ENCODE measurements at places on chromosomes 5 and 9.
A peak's percentile ranks its signal among the peaks of the same experiment; 100 is the strongest.

- DNase-seq = no peak
Measured at GRCh38 chr9:124693403-124693802, 77.7 kb downstream of the NR6A1 start.

GRCh38 chr5:106093134-106093533 is 1577.6 kb downstream of the EFNA5 start:
- no peak for DNase-seq

DNA sequence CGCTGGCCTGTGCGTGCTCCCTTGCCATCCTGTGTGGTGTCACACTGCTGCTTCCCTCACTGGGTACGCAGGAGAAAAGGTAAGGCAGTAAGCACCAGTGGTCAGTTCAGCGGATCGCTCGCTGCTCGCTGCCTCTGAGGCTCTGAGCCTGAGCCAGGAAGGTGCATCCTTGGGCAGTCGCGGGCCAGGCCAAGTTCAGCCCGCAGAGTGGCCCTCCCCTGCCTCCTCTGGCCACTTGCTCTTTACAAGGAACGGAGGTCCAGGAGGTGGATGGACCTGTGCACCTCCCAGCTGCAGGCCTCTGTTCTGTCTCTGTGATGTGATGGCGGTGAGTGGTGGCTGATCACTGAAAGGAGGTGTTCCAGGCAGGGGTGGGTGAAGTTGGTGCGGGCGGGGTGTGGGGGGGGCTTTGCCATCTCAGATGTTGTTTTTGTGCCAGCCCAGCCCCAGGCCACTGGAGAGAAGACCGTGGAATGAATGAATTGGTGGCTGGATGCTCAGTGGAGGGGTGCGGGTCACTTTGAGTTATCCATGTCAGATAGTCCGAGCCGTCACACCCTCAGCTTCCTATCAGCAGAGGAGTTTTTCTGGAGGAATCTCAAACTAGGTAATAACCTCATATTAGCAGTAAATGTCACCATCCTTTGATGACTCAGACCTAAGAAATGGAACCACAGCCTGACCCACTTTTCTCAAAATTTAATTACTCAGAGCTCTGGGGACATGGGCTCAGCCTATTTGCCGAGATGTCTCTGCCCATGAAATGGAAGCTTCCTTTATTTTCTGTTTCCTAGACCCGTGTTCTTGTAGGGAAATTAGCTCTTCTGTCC is 7.3 kb downstream of the COL5A1 start:
- no peak for DNase-seq

DNA sequence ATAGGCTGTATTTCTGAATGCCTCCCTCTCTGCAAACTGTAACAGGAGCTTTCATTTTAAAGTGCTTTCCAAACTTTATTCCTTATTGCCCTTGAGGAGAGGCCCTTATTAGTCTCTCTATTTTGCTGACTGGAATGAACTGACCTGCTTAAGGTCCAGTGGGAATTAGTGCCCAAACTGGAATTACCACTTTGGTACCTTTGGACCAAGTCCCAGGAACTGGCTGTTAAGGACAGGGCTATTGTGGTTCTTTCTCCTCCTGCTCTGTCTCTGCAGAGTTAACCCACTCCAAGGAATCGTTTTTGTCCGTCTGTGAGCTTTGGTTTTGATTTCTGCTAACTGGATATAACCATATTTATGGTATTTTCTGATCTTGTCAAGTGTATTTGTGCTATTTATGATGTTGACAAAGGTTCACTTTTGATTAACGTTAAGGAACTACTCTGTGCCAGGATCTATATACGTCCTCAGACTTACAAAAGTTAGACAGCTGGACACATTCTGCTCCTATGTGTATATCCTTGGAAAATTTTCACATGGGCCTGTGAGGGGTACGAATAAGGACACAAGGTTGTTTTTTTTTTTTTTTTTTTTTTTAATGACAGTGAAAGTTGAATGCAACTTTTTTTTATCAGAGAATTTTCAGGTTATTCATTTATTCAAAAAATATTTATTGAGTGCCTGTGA is 189.1 kb upstream of the ANKRD55 start:
- DNase-seq = no peak

- no peak for DNase-seq
Measured at GRCh38 chr9:136059321-136059791, 35.7 kb downstream of the NACC2 start.

DNA sequence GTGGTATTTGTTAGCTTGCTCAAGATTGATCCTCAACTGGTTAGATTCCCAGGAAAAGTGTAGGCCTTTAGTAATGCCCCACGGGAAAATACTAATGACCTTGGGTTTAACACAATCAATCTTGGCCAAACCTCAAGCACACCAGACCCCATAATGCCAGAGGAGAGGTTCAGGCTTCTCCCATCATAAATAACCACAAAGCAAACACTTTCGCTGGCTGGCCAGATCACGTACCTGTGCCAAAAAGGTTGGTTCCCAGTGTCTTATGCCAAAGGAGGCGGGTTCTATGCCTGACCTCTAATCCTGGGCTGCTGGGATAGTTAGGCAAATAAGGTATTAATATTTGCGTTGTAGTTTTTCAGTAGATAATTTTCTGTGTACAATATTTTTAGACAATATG is 379.2 kb upstream of the CDH18 start:
- peak; percentile 33 for DNase-seq

GRCh38 chr9:131923766-131924165 is 155.9 kb downstream of the MED27 start:
- DNase-seq = no peak

DNA sequence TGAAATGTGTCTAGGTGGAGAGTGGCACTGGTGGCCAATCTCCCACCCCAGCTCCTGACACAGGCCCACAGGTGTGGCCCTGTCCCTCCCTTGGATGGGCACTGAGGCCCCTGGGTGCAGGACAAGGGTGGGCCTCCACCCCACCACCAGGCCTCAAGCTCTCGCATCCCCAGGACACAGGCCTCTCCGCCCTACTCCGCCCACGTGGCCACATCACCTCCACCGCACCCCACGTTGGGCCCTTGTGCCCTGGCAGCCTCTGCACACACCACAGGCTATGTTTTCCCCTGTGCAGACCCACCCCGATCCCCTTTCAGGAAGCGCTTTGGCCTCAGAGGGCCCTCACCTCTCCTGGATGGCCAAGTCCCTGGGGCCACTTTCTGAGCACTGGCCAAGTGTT is 54.7 kb downstream of the SECISBP2 start:
- no peak for DNase-seq

GRCh38 chr5:1078206-1078605 is 33.7 kb downstream of the SLC12A7 start:
- DNase-seq = no peak

DNA sequence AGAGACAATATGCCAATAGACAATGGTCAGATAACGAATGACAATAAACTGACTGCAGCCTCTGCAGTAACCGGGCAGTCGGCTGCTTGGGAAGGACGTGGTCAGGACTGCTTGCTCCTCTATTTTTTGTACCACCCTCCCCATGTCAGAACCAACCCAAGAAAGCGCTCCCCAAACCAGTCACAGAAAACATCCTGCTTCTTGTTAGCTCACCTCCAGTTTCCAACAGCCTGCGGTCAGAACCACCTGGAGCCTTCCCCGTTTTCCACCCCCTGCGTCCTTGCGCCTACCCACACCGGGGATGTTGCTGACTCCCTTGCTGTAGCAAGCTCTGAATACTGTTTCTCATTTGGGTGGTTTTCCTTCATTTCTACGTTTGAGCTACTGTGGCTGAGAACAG is 1.7 kb upstream of the MRNIP start:
- no peak for DNase-seq

DNA sequence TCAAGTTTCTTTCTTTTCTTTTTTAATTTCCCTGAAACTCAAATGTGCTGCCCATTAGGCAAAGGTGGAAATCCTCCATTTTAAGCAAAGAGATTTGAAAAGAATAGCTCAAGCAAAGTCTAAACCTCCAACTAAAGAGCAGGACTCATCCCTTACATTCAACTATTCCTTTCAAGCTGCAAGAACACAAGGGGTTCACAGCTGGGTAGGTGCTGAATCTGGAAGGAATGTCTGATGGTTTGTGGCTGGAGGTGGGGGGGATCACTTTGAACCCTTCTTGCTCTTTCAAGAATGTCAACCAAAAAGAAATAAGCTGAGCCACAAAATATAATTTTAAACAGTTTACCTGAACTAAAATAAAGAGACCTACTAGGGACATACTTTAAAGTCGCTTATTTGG is 375.7 kb upstream of the CDH10 start:
- no peak for DNase-seq

DNA sequence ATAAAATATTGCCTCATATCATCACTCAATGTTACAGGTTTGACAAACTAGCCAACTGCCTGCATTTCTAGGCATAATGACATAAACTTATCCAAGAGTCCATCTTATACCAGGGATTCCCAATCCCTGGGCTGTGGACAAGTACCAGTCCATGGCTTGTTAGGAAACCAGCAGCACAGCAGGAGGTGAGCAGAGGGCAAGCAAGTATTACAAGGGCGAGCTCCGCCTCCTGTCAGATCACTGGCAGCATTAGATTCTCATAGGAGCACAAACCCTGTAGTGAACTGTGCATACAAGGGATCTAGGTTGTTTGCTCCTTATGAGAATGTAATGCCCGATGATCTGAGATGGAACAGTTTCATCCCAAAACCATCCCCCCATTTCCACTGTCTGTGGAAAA is 144.9 kb downstream of the PRKACG start:
- no peak for DNase-seq

DNA sequence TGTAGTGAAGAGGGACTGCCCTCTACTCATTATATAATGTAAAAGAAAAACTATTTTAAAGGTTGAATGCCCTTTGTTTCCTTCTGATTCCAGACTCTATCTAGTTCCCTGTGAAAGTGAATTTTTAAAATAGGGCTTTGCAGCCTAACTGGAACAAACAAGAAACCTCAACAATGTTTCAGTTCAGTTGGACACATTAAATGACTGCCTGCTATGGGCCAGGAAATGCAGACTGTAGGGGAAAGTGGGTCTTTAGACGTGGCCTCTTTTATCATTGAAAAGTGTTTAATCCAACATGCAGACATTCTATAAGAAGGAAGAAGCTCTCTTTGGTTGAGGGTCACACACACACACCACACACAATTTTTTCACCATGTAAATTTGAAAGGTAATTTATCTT is 289.1 kb downstream of the ICE1 start:
- DNase-seq = no peak

GRCh38 chr9:132351404-132352045 is 3.3 kb downstream of the SETX start:
- no peak for DNase-seq

- no peak for DNase-seq
Measured at GRCh38 chr5:60260658-60261057, 367.1 kb upstream of the PDE4D start.

DNA sequence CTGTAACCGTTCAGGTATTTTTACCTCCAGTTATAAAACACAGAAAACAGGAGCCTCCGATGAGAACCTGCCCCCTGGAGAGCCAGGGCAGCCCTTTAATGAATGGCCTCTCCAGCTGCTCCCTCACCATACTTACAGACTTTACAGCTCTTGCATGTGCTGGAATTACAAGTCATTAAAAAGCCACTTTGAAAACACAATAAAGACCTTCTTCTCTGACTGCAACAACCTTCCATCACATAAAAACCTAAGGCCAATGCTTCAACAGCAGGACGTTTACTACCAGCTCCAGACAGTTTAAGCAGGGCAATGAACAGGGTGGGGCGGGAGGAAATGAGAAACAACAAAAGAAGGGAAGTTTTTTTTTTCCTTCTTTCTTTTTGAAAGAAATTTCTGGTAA is 213.8 kb downstream of the MLLT3 start:
- DNase-seq = no peak

DNA sequence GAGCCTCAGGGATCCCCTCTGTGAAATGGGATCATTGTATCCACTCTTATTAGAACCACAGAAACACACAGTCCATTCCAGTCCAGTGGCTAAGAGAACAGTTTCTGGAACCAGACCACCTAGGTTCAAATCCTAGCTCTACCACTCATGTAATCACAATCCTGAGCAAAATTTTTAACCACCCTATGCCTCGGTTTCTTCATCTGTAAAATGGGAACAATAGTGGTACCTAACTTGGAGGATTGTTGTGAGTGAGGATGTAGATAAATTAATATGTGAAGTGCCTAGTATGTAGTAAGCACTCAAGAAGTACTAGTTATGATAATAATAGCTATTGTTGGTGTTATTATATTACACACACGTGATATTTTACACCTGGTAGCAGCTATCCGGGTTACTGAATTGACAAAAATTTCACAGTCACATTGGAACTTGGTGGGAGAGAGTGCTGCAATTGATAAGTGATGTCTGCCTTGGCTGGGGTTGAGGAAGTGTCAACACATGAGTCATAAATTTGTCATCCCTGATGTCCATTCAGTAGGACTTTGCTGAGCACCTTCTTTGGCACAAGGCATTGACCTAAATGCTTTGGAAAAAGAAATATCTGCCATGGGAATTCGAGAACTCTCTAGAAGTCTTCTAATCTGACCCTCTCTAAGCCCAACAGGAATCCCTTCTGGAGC is 68.4 kb downstream of the COL27A1 start:
- no peak for DNase-seq

DNA sequence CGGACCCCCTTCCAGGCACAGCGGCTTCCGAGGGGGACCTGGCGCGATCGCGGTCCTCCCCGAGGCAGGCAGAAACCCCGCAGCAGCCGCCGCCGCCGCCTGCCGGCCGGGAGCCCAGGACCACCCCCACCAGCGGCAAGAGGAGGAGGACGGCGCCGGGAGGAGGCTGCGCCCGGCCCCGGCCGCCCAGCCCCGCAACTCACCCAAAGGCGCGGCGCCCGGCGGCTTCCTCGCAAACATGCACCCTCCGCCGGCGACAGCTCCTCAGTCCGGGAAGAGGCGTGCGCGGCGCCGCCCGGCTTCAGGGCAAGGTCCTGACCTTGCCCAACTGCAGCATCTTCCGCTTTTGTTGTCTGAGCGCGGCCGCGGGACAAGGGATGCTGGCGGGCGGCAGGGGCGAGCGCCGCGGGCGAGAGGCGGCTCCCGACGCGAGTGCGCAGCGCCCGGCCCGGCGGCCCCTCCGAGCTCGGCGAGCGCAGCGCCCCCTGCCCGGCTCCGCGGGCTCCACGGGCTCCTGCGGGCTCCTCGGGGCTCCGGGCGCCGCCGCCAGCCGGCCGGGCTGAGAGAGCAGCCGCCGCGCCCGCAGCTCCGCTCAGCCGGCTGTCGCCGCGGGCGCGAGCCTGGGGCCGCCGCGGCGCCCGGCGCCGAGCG is 507 bp downstream of the CTNND2 start:
- peak; percentile 13 for DNase-seq
